ENCODE measurements at places on chromosomes 4 and X.

DNA sequence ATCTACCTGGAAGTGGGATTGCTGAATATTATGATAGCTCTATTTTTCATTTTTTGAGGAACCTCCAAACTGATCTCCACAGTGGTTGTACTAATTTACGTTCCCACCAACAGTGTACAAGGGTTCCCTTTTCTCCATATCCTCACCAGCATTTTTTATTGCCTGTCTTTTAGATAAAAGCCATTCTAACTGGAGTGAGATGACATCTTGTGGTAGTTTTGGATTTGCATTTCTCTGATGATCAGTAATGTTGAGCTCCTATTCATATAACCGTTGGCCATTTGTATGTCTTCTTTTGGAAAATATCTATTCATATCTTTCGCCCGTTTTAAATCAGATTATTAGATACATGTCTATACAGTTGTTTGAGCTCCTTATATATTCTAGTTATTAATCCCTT is 101.8 kb downstream of the RASGEF1B start:
- no peak for DNase-seq

GRCh38 chrX:107766470-107767150 is 9.0 kb downstream of the TSC22D3 start:
- DNase-seq = no peak

- DNase-seq = peak; percentile 61
These were observed 1.6 kb downstream of the GRIA2 start for GRCh38 chr4:157221895-157222770.

DNA sequence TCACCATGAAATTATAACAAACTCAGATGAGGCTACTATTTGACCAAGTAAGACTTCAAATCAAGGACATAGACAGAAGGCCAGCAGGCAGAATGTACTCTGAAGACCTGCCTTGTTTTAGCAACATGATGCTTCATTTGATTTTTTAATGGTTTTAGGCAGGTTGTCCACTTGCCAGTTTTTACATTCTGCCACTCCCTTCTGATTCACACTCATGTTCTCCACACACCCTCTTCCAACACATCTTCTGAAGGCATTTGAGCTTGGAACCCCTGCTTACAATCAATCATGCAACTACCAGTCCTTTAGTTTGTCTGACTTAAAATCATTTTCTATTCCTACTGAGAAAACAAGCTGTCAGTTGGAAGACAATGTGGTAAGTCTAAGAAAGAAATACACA is 114.9 kb upstream of the SMIM31 start:
- no peak for DNase-seq

DNA sequence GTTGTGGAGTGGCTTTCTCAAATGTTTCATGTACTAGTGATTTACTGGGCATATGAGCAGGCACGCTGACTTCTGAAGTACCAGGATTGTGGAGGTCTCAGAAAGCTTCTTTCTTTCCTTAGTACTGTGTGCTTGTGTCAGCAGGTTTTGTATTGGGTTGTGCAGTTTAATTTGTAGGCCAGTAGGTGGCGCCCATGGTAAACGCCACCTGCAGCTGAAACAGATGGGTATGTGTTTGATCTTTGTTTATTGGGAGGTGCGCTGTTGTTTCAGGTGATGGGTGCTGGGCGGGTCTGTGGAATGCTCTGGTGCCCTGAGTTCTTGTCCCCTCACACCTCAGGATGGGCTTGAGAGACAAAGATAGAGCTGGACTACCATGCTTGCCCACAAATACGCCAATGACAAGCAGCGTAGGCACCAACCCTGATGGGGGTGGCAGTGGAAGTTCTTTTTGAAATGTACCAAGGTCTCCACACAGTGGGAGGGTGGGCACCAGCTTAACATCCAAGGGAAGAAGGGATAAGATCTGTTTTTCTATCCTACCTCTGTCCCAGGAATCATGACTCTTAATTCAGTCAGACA is 141.5 kb downstream of the RPS6KA6 start:
- peak; percentile 24 for DNase-seq

Measured in endothelial cell (in vitro differentiated cells).